ENCODE measurements at places on chromosomes 1 and 21.

- no peak for DNase-seq
Measured at GRCh38 chr21:30479259-30479658, 908 bp downstream of the KRTAP19-1 start.

DNA sequence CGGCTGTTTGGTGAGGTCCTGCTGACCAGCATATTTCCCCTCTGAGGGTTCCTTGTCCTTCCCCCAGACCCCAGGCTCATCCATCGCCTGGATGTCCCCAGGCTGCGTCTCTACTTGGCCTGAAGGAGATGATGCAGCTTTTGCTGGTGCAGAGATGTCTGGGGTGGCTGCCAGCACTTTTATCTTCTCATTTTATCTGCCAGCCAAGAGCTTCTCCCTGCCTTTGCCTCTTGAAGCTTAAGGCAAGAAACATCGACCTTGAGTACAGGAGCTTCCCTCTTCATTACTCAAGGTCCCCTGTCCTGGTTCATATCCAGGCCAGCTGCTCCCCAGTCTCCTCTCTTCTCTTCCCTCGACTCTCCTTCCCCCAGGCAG, 9.2 kb upstream of the H6PD start:
- no peak for DNase-seq

DNA sequence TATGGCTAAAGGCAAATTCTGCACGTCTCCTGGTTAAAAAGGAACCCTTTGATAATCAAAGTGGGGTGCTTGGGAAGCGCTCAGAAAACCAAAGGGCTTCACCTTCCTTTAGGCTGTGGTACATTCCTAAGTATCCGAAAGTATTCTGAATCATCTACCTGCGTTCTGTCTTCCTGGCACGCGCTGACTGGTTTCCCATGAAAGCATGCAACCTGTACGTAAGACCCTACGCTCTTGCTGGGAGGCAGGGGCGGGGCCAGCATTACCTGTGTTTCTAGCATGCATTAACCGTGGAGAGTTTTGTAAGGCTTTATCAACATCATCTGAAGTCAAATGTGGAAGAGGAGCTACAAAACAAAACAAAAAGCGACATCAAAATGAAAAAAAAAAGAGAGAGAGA, 96.0 kb downstream of the ERG start:
- no peak for DNase-seq

- no peak for DNase-seq
Measured at GRCh38 chr1:185137896-185138545, 18.7 kb downstream of the TRMT1L start.

GRCh38 chr1:186790101-186790500, 38.6 kb upstream of the PLA2G4A start:
- DNase-seq = no peak

DNA sequence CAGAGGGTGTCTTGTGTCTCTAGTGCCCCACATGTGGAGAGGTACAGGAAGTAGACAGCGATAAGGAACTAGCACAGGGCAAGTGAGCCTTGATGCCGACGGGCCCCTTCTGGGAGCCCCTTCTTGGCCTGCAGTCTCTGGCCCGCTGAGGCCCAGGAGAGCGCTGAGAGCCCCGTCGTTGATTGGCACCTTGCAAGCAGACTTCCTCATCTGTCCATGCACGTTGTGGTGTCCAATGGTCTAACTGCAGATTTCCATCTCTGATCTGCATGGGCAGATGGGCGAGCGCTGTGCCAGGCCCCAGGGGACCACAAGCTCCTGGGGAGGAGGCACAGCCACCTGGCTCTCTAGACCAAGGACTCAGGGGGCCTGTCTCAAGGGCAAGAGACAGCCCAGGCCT, 32.4 kb downstream of the PLEKHA6 start:
- no peak for DNase-seq

DNA sequence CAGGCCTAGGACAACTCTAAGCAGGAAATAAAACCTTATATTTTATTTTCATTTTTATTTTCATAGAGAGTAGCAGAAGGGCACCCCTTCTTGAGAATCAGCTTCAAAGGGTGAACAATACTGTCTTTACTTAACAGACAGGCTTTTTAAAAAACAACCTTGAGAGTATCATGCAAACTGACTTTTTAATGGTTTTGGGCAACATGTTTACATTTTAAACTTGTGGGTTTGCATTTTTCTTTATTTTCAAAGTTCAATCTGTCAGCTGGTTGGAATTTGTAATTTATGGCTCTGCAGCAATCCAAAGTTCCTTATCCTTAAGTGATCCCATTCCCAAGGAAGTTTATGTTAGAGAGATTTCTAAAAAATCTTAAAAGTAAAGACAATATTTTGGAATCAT, 392.3 kb upstream of the ADAMTS5 start:
- no peak for DNase-seq

Data from NCI-H510A (cell line).